A549 treated with dexamethasone at 1 μM for 4 hours (cell line): ENCODE measurements at places on chromosomes 6 and 20. TPM values are rescaled to one million over a fixed set of nuclear protein-coding genes. Genes with fewer than 3 reads are reported as not detected.

Gene NKX2-2
- total RNA-seq = not detected in 5 replicates

Gene FLOT1
- total RNA-seq = 74.1 to 99.1 TPM (median 94.5 TPM) in 5 replicates

Gene CNPY3
- total RNA-seq = 33.9 to 43.7 TPM (median 41.4 TPM) in 5 replicates

Gene UNC5CL
- total RNA-seq = 0.29 to 0.60 TPM (median 0.47 TPM) in 5 replicates

Gene LBP
- 0.97 to 1.5 TPM (median 1.1 TPM) in 5 replicates for total RNA-seq

Gene PSORS1C1
- 4.4 to 6.7 TPM (median 6.1 TPM) in 5 replicates for total RNA-seq

Gene MAS1
- not detected in 5 replicates for total RNA-seq

Gene C6orf58
- total RNA-seq = 0.07 to 0.32 TPM (median 0.15 TPM) in 4 of 5 replicates, not detected in the other

Gene BMP2
- total RNA-seq = 0.18 to 0.41 TPM (median 0.26 TPM) in 5 replicates

Gene PTPRK
- 13.5 to 16.9 TPM (median 14.9 TPM) in 5 replicates for total RNA-seq

Gene CCR6
- 0.07 TPM in 1 of 5 replicates, not detected in the others for total RNA-seq

Gene BPI
- not detected in 5 replicates for total RNA-seq

Gene CDH4
- 6.5 to 10.5 TPM (median 8.9 TPM) in 5 replicates for total RNA-seq

Gene CFAP206
- 0.31 to 0.57 TPM (median 0.38 TPM) in 5 replicates for total RNA-seq

Gene CD109
- total RNA-seq = 45.8 to 84.9 TPM (median 72.8 TPM) in 5 replicates

Gene LST1
- 0.11 TPM in 1 of 5 replicates, not detected in the others for total RNA-seq

Gene ASIP
- not detected in 5 replicates for total RNA-seq

Gene SLC17A5
- total RNA-seq = 12.2 to 15.4 TPM (median 13.6 TPM) in 5 replicates

Gene OPRM1
- not detected in 5 replicates for total RNA-seq

Gene EFCAB8
- total RNA-seq = not detected in 5 replicates

Gene MYCT1
- 0.09 TPM in 1 of 5 replicates, not detected in the others for total RNA-seq

Gene BMP5
- total RNA-seq = 0.01 to 0.04 TPM in 2 of 5 replicates, not detected in the others

Gene ABCF1
- total RNA-seq = 51.7 to 57.5 TPM (median 54.5 TPM) in 5 replicates

Gene RNF39
- 0.06 to 0.10 TPM in 2 of 5 replicates, not detected in the others for total RNA-seq

Gene BACH2
- 0.67 to 1.2 TPM (median 0.99 TPM) in 5 replicates for total RNA-seq

Gene ZBP1
- total RNA-seq = not detected in 5 replicates

Gene C6orf89
- 16.4 to 21.0 TPM (median 19.2 TPM) in 5 replicates for total RNA-seq

Gene PRDM13
- 0.71 to 1.1 TPM (median 1.0 TPM) in 5 replicates for total RNA-seq

Gene EDN3
- 2.7 to 3.5 TPM (median 3.3 TPM) in 5 replicates for total RNA-seq

Gene DSP
- total RNA-seq = 36.3 to 56.9 TPM (median 48.8 TPM) in 5 replicates

Gene VPS52
- 14.2 to 19.1 TPM (median 17.5 TPM) in 5 replicates for total RNA-seq
